ENCODE measurements at places on chromosomes 1 and 21.
A peak's percentile ranks its signal among the peaks of the same experiment; 100 is the strongest.

- peak; percentile 44 for DNase-seq
Observed at GRCh38 chr1:67766141-67766978, 66.9 kb downstream of the GNG12 start.

GRCh38 chr21:25512095-25513081, 94.9 kb downstream of the MRPL39 start:
- DNase-seq = no peak

GRCh38 chr1:113118266-113118665, 45.3 kb downstream of the LRIG2 start:
- DNase-seq = no peak

GRCh38 chr1:19206947-19207346, 3.1 kb downstream of the UBR4 start:
- DNase-seq = no peak

- no peak for DNase-seq
Observed at GRCh38 chr1:83113652-83114051, 885.3 kb downstream of the TTLL7 start.

DNA sequence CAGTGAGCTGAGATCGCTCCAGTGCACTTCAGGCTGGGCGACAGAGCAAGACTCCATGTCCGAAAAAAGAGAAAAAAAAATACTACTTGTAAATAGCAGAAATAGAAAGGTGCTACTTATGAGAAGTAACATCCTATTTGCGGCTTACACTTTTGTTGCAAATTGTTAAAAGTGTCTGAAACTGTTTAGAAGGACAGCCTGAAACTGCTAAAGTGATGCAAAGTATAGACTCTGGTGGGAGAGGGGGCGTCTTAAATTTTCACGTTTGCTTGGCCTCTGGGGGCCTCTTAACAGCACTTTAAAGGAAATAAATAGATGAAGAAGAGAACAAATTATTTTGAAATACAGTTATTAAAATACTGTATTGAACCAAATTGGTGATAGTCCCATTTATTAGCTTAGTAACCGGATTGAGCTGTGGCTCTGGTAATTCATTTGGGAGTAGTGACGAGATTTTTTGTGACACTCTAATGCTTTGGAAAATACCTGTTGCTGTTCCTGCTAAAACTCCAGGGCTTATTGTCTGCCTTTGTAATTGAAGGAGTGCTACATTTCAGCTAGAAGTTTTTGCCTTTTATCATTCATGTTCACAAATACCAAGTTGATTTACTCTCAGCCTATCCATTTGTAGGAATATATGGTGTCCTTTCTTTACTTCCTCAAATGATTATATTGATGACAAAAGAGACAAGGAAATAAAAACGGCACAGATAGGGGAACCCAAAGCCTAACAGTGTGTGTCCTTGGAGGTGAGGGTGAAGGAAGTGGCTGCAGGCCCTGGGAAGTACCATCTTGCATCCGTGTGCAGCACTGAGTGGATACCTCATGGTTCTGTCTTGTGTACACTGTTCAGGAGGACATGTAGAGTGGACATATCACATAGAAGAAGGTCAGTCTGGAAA, 6.2 kb downstream of the PKNOX1 start:
- no peak for DNase-seq

- DNase-seq = no peak
Observed at GRCh38 chr1:68307378-68307787, 75.1 kb upstream of the WLS start.

DNA sequence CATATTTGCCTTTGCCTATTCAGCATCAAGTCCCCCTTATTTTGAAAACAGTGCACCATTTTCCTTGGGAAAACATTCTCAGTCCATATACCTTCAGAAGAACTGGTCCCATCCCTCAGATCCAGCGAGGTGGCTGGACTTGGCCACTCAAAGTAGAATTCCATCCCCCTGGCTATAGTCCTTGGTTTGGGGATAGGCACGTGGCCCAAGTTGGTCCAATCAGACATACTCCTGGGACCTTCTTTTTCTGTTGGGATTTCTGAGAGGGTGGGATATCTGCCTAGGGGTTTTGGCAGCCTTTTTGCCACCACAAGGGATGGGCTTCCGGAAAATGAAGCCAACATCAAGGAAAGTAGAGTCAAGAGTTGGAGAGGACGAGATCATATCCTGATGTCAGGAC, 10.7 kb upstream of the MATN1 start:
- no peak for DNase-seq

DNA sequence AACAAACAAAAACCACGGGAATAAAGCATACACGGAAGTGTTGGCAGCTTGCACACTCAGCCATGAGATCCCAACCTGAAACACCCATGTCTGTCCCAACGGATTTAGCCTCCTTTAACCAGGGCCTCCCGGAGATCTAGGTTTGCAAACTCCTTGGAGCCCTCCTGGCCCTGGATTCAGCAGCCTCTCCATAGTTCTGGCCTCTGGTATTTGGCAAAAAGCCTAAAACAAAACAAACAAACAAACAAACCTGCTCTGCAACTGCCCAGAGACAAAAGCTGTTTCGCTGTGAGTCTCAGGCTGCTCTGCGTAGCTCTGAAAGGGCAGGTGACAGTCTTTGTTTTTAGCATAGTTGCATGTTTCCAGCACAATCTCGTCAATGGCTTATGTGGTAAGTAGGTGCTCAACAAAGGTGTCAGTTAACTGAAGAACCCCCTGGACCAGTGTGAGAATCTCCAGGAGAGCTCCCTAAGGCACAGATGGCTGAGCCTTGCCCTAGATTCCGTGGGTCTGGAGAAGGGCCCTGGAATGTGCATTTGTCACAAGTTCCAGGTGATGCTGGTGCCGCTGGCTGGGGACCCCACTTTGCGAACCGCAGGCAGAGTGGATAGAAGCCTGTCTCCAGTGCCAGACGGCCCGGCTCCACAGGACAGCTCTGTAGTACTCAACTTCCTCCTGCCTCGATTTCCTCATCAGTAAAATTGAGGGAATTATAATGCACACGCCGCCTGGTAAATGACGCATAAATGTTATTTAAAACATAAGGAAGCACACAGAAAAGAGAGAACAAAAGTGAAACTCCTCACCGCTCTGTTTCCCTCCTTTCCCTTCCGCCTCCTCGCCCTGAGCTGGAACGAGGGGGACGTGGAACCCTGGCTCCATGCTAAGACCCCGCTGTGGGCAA, 86.2 kb downstream of the RIPK4 start:
- DNase-seq = peak; percentile 54

- DNase-seq = no peak
Observed at GRCh38 chr1:71357708-71358107, 276.9 kb upstream of the ZRANB2 start.

DNA sequence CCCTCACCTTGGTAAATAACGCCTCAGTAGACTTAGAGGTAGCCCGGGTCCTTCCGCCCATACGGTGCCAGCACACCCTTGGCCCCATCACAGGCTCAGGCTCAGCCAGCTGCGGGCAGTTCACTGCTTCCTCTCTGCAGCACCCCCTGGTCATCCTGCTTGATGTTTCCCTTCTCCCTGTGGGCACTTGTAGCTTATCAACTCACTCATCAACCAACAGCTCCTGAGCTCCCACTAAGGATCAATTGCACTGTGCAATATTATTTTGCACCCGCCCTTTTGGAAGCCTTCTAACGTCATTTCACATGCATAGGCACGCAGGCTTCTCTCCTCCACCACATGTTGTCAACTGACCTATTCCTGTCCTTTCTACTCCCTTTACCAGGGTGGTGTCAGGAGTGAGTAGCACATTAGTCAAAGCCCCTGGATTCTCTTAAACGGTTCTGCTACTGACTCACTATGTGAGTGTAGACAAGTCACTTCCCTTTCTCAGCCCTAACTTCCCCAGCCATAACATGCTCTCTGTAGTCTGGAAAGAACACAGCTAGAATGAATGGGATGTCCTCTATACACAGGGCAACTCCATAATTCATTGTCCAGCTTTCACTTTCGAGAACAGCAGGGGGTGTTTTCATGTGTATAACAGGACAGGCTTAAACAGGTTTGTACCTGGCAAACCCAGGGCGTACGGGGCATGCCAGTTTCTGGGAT, 47.1 kb upstream of the IRF2BP2 start:
- DNase-seq = peak; percentile 50

GRCh38 chr1:208461680-208462079, 217.5 kb upstream of the PLXNA2 start:
- DNase-seq = no peak
